ENCODE measurements at places on chromosomes 2 and 18. TPM values are rescaled to one million over a fixed set of nuclear protein-coding genes. Genes with fewer than 3 reads are reported as not detected.

The SPEG gene
- total RNA-seq = 21.0 TPM

The CDK15 gene
- 4.6 TPM for total RNA-seq

The STON1 gene
- total RNA-seq = 21.7 TPM

The ABHD3 gene
- total RNA-seq = 12.6 TPM

The AFTPH gene
- total RNA-seq = 33.4 TPM

The MDH1B gene
- 2.0 TPM for total RNA-seq

The ASB18 gene
- not detected for total RNA-seq

The AKAIN1 gene
- total RNA-seq = not detected

- no peak for DNase-seq
Measured at GRCh38 chr18:26290385-26290784, 64.1 kb downstream of the TAF4B start.

DNA sequence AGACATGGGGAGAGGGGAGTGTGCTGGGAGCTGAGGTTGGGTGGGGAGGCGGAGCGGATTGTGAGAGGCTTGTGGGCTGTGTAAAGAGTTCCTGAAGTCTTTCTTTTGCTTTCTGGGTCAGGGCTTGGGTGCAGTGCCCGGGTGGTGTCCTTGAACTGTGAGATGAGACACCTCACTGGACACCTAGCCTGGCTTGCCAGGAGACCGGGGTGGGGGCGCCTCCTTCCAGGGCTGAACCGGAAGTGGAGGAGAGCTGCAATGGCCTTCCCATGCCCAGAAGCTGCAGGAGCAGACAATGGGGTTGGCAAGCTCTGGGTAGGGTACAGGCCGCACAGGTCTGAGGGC, 4.3 kb downstream of the TMEM37 start:
- no peak for DNase-seq

DNA sequence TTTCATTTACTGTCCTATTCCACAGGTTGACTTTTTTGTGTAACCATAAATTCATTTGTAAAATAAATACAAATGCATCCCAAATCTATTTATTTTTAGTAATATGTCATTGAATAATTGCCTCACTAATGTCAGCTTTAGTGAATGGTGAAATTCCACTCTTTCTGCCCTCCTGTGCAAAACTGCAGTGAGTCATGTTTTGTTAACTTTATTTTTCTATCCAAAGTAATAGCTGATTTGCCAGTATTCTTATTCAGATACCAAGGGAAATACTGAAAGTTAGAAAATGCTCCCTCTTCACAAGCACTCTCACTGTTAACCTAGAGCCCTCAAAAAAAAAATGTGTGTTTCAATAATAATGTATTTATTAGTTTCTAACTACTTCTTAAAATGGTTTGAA, 322.8 kb downstream of the RIT2 start:
- no peak for DNase-seq

DNA sequence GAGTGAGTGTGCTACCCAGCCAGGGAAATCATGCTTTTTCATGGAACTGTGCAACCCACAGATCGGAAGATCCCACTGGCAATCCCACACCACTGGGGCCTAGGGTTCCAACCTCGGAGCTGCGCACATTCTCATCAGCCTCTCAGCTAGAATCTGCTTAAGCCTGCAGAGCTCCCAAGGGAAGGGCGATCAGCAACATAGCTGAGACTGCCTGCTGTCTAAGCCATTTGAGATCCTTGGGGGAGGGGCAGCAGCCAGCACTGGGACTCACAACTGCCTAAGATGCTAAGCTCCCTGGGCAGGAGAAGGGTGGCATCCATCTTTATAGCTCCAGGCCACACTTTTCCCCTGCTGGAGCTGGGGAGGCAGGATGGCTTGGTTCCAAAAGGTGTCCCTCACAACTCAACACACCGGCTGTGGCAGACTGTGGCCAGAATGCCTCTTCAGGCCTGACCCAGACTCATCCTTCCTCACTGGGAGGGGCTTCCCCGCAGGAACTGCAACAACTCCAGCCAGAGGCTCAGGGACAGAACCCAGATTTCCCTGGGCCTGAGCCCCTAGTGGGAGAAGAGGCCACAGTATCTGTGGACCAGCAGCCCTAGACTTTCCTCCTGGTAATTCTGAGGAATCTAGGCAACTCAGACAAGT, 1133.3 kb upstream of the PIK3C3 start:
- DNase-seq = no peak

- DNase-seq = no peak
Measured at GRCh38 chr2:189066037-189066436, 91.9 kb downstream of the COL3A1 start.

GRCh38 chr18:2173486-2173885, 397.8 kb downstream of the METTL4 start:
- DNase-seq = no peak

- DNase-seq = no peak
Measured at GRCh38 chr2:52128081-52128480, 1096.1 kb upstream of the NRXN1 start.

- DNase-seq = no peak
Measured at GRCh38 chr2:119429225-119429981, 2.3 kb upstream of the TMEM37 start.

DNA sequence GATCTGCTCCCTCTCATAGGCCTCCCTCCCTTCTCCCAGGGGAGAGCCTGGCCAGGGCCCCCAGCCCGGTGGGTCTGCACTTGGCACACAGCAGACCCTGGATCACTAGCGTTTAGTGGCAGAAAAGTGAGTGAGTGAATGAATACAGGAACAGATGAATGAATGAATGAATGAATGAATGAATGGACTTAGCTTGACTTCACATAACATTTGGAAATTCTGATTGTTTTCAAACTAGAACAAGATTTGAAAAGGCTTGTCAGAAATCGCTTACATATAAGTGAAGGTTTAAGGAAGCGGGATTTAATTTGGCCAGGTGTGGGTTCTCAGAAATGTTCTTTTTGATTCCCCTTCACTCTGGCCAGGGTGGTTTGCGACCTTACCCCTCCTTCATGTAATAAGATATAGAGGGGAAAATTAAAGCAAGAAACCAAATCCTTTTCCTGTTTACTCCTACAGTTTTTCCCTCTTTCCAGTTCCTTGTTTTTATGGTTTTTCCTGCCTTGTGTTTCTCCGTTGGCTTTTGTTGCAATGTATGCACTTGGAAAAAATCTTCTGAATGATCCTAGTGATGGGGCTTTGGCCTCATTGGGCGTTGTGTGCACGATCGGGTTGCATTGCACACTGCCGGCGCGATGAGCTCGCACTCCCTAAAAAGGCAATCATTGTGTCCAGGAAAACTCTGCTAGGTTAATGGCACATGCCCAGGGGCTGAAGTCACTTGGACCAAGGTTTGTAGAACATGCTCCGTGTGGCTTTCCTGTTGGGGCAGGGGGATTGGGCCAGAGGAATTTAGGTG, 16.4 kb downstream of the LRRFIP1 start:
- DNase-seq = no peak

DNA sequence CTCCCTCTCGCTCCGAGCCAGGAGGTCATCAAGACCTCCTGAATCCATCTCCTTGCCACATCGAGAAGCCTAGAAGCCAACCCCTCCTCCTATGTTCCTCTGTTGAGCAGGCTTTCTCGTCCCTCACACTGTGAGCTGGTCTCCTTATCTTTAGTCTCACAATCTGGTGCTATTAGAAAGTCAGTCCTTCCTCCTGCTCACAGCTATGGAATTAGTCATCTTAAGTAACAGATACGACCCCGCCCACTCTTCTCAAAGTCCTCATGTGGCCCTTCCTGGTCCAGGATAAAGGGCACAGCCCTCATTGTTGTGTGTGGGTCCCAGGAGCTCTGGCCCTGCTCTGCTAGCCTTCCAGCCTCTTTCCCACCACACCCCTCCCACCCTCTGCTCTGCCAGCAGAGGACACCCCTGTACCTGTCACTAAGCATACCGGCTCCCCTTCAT, 41.4 kb upstream of the TRIB2 start:
- DNase-seq = no peak

DNA sequence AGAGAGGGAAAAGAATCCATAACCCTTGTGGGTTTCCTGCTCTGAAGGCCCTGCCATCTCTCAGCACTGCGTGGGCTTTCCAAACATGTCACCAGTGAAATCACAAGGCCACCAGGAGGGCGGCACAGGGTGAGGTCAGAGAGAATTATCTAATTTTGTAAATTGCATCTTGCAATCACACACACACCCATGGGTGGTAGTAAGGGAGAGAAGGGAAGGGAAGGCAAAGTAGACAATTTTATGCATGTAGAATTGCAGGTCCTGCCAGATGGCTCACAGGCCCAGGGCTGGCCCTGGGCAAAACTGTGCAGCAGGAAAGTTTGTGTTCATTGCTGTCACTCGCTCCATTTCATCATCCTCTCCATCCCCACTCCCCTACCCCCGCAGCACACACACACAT, 21.0 kb upstream of the ZBTB7C start:
- DNase-seq = no peak

GRCh38 chr2:121791290-121791689, 35.8 kb downstream of the TSN start:
- DNase-seq = no peak

GRCh38 chr18:70234667-70235459, 29.4 kb upstream of the RTTN start:
- peak; percentile 29 for DNase-seq

DNA sequence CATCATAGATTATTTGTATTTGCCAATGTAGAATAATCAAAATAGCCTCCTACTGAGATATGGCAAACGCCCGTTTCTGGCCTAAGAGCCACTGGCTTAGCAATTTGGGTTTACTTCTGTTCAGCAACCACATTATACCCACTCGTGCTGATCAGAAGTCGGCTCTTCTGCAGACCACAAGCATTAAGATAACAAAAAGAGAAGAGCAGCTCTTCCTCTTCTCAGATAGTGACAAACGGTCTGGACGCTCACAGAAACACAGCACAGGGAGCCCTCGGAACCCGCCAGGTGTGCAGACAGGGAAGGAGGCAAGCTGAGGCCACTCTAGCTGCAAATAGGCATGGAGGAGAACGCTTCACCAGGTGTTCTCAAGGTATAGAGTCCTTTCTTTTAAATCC, 164.0 kb downstream of the HDAC4 start:
- DNase-seq = no peak

- DNase-seq = no peak
Measured at GRCh38 chr2:182066400-182067087, 80.9 kb downstream of the PPP1R1C start.

GRCh38 chr2:219861307-219861706, 233.9 kb downstream of the SLC4A3 start:
- no peak for DNase-seq

DNA sequence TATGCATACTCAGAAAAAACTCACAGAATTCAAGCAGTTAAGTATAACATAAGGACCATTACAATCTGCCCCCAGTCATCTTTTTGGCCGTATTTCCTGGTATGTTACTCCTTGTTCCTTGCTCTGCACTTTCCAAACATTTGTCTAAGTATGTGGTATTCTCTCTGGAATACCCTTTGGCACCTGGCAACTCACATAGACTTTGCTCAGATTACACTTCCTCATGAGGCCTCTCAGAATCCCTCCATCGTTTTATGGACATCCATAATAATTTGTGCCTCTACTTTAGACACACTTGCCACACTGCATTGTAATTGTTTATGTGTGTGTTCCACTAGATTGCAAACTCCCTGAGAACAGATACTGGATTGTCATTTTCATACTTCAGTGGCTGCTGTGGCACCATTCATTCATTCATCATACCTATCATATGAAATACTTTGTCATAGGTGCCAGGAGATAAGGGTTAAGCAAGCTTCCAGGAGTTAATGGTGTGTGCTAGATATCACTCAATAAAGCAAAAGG, 84.0 kb downstream of the HIBCH start:
- no peak for DNase-seq

GRCh38 chr18:22349317-22349898, 68.3 kb downstream of the CTAGE1 start:
- DNase-seq = no peak

DNA sequence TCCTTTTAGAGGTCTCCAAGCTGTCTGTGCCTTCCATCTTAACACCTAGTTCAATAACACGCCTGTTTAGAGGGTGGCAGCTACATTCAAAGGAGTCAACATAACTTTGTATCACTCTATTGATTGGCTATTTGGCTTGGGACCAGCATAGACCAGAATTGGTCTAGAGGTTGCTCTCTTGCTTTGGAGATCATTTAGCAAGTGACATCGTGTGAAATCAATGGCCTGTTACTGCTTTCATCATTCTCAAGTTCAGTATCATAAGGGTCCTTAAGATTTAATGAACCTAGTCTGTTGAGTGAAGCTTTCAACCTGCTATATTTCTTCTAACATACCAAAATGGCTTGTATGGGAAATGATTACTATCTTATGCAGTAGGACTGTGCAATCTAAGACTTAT, 768.2 kb downstream of the NRXN1 start:
- DNase-seq = no peak

DNA sequence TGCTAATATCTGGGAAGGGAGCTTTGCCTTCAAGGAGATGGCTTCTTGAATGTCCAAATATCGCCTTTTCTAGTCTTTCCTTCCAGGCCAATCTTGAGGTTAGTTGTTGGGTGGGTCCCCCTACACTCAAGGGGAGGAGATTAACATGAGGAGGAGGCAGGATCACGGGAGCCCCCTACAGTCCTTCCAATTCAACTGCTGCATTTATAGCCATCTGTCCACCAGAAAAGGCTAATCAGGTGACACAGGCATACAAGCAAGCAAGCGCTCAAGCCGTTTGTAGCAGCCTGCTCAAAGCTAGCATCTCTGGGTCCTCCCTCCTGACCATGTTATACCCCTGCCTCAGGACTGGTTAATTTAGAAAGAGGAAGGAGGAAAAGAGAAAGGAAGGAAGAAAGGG, 87.6 kb downstream of the MRPS9 start:
- DNase-seq = no peak

All from breast epithelium (tissue), 4 donors.